Placental pericyte (primary cell): ENCODE measurements at places on chromosomes 1 and 21. TPM values are rescaled to one million over a fixed set of nuclear protein-coding genes. Genes with fewer than 3 reads are reported as not detected.

The FHL3 gene
- 34.4 and 36.1 TPM in 2 replicates for total RNA-seq

The BATF3 gene
- 0.88 and 1.3 TPM in 2 replicates for total RNA-seq

The RNF223 gene
- not detected in 2 replicates for total RNA-seq

The DNASE2B gene
- total RNA-seq: not detected in 2 replicates

The INTS7 gene
- total RNA-seq: 7.0 and 21.3 TPM in 2 replicates

The FCRL5 gene
- not detected in 2 replicates for total RNA-seq

The CYP4A22 gene
- not detected in 2 replicates for total RNA-seq

The C4BPA gene
- total RNA-seq: not detected in 2 replicates

The HRNR gene
- total RNA-seq: not detected in 2 replicates

The ATP1A4 gene
- total RNA-seq: not detected in 2 replicates

The TFAP2E gene
- total RNA-seq: under 0.01 TPM in 1 of 2 replicates, not detected in the other

The ISG20L2 gene
- total RNA-seq: 18.2 and 25.9 TPM in 2 replicates

The RNU1-1 gene
- under 0.01 TPM in 2 replicates for total RNA-seq

The KRTAP19-3 gene
- not detected in 2 replicates for total RNA-seq

The IFT25 gene
- total RNA-seq: 18.8 and 26.8 TPM in 2 replicates

The SPRR3 gene
- total RNA-seq: not detected in 2 replicates

The GPR61 gene
- 0.57 TPM in 1 of 2 replicates, not detected in the other for total RNA-seq

The FMO2 gene
- total RNA-seq: under 0.01 TPM in 1 of 2 replicates, not detected in the other

The CFHR3 gene
- not detected in 2 replicates for total RNA-seq

The ZNF670 gene
- total RNA-seq: 1.5 and 2.9 TPM in 2 replicates

The CCDC18 gene
- 6.3 and 20.8 TPM in 2 replicates for total RNA-seq

The KCNJ9 gene
- not detected in 2 replicates for total RNA-seq

The RGS5 gene
- 2.2 and 22.5 TPM in 2 replicates for total RNA-seq

The LCE5A gene
- total RNA-seq: not detected in 2 replicates

The TINAGL1 gene
- total RNA-seq: 13.5 and 65.9 TPM in 2 replicates

The PCSK9 gene
- 0.14 and 3.1 TPM in 2 replicates for total RNA-seq

The GJA9 gene
- total RNA-seq: not detected in 2 replicates

The ZNF695 gene
- 0.44 and 5.0 TPM in 2 replicates for total RNA-seq

The ADAMTS5 gene
- total RNA-seq: 7.7 and 14.9 TPM in 2 replicates

The ACOT11 gene
- 1.5 and 2.1 TPM in 2 replicates for total RNA-seq

The RNF186 gene
- not detected in 2 replicates for total RNA-seq

The TBCE gene
- total RNA-seq: 23.4 and 31.2 TPM in 2 replicates

The C1orf146 gene
- total RNA-seq: not detected in 2 replicates

The SPRR1B gene
- not detected in 2 replicates for total RNA-seq

The RIPK4 gene
- not detected in 2 replicates for total RNA-seq

The GJA8 gene
- total RNA-seq: not detected in 2 replicates

The S100A7A gene
- total RNA-seq: not detected in 2 replicates

The F3 gene
- total RNA-seq: 338 and 346 TPM in 2 replicates

The NECTIN4 gene
- total RNA-seq: 1.1 and 2.6 TPM in 2 replicates

The ELOVL1 gene
- total RNA-seq: 66.3 and 93.5 TPM in 2 replicates

The KIF2C gene
- 1.3 and 62.0 TPM in 2 replicates for total RNA-seq

The CADM3 gene
- total RNA-seq: not detected in 2 replicates

The SMIM1 gene
- 1.1 and 2.6 TPM in 2 replicates for total RNA-seq

The BRDT gene
- total RNA-seq: 0.22 and 2.1 TPM in 2 replicates

The TRIM33 gene
- total RNA-seq: 29.5 and 40.7 TPM in 2 replicates

The ATXN7L2 gene
- total RNA-seq: 2.0 and 4.0 TPM in 2 replicates

The PLA2G2C gene
- total RNA-seq: not detected in 2 replicates

The FCAMR gene
- not detected in 2 replicates for total RNA-seq

The F5 gene
- not detected in 2 replicates for total RNA-seq

The OLIG2 gene
- not detected in 2 replicates for total RNA-seq

The SLC44A5 gene
- total RNA-seq: under 0.01 TPM in 2 replicates

The RSPO1 gene
- total RNA-seq: under 0.01 TPM in 1 of 2 replicates, not detected in the other

The KLF18 gene
- not detected in 2 replicates for total RNA-seq
